ENCODE measurements at places on chromosomes 2 and 18.

- DNase-seq, result no peak
Measured at GRCh38 chr2:10930721-10931516, 19.2 kb downstream of the KCNF1 start.

DNA sequence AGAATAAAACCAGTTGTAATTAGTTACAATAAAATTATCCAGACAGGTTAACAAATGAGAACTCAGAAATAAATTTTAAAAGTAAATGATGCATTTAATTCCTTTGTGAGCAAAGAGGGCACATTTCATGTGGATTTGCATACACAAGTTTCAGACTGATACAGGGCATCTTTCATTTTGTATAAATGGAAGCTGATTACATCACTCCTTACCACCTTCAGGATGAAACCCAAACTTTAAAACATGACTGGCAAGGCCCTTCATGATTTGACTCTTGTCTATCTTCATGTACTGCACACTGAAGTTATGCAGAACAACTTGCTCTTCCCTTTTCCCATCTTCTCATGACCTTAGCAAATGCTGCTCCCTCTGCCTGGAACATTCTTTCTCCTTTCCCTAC, 26.9 kb downstream of the EFEMP1 start:
- DNase-seq, result no peak

GRCh38 chr2:149040451-149040850, 2.0 kb downstream of the LYPD6B start:
- no peak for DNase-seq

GRCh38 chr2:65067806-65068553, 11.8 kb downstream of the CEP68 start:
- no peak for DNase-seq

DNA sequence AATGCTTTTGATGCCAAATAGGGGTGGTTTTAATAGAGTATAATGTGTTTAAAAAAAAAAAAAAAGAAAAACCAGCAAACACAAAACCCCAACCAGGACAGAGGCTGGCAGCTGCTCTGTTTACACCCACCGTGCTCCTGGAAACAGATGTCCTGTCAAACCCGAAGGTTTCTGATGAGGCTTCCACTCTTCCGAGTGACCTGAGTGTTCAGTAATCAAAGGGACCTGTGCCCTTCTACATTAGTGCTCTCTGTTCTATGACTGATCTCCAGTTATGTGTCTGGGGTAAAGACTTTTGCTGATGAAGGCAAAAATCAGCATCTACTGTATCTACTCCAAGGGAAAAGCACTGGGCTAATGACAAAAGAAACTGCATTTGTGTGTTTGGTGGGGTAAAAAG, 3.5 kb upstream of the KLHL29 start:
- no peak for DNase-seq

DNA sequence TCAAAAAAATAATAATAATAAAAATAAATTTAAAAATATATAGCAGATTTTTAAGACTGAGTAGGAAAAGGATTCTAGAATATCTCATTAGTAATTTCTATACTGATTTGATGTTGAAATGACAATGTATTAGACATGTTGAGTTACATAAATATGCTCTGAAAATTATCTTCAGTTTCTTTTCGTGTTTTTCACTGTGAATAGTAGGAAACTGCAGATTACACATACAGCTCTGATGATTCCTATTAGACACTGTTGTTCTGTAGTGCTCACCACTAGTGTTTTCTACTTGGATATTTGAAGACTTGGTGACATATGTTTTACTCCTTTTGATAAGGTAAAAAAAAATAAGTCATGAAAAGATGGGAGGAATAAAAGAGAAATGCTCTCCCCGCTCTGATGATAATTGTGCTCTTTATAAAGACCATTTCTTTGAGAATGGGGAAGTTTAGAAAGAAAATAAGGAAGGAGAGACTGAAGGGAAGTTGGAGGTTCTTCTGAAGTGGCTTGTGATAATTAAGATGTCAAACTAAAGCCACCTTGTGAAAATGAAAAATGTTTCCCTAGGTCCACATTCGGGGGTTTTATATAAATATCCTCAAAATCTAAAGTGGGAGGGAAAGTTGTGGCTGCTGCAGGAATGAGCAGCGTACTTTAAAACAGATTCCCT, 52.9 kb downstream of the SLC9A2 start:
- no peak for DNase-seq

GRCh38 chr2:181738563-181738962, 58.2 kb upstream of the NEUROD1 start:
- no peak for DNase-seq

DNA sequence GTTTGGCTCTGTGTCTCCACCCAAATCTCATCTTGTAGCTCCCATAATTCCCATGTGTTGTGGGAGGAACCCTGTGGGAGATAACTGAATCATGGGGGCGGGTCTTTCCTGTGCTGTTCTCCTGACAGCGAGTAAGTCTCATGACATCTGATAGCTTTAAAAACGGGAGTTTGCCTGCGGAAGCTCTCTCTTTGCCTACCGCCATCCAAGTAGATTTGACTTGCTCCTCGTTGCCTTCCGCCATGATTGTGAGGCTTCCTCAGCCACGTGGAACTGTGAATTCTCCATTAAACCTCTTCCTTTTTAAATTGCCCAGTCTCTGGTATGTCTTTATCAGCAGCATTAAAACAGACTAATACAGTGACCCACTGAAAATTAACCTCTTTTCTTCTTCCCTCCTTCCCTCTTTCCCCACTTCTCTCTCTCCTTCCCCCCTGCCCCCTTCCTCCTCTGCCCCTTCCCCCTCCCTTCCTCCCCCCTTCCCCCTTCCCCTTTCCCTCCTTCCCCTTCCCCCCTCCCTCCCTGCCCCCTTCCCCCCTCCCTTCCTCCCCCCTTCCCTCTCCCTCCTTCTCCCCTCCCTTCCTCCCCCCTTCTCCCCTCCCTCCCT, 818.8 kb downstream of the SLC4A3 start:
- no peak for DNase-seq

- DNase-seq, result peak; percentile 66
Measured at GRCh38 chr2:201233192-201233811, 27.0 kb upstream of the CASP8 start.

DNA sequence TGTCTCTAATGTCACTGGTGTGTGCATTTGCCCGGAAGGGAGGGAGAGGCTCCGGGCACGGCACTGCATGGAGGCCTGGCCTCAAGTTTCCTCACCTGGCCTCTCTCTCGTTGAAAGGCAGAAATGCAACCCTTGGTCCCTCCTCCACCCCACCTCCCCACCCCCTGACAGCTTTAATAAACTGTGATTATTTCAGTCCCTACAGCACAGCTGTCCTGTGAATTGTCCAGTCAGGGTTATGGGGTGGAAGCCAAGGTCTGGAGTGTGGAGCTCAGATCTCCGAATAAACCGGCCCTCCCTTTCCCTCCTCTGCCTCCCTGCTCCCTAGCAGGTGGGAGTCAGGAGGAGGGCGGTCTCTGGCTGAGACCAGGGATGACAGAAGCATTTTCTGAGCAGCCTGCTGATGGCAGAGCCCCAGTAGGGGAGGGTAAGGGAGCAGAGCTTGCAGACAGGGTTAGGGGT, 199.2 kb upstream of the SMAD2 start:
- DNase-seq, result no peak

DNA sequence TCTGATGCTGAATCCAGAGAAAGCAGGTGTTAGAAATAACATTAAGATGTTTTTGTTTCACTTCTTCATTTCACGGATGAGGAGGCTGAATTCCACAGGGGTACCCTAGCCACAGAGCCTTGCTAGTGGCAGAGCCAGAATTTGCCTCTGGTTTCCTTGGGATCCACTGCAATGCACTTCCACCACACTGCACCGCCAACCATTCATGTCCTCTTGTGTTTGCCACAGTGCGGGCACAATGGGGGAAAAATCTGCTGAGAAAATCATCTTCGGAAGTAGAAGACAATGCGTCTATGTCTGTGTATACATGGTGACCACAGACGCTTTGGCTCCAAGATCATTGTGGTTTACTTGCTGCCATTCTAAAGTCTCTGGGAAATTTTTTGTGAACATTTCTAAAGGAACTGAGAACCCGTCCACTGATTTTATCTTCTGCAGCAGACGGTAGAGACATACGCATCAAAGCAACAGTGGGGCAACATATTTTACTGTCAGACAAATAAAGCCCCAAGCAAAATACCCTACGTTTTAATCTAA, 14.9 kb downstream of the ICOS start:
- no peak for DNase-seq

- DNase-seq, result no peak
Measured at GRCh38 chr2:85875350-85876050, 13.3 kb downstream of the ST3GAL5 start.

GRCh38 chr2:6992794-6993228, 75.6 kb downstream of the RNF144A start:
- DNase-seq, result no peak

GRCh38 chr2:20050646-20051531, 539 bp downstream of the LAPTM4A start:
- DNase-seq, result no peak

GRCh38 chr2:223697892-223698645, 95.9 kb upstream of the SCG2 start:
- DNase-seq, result no peak

DNA sequence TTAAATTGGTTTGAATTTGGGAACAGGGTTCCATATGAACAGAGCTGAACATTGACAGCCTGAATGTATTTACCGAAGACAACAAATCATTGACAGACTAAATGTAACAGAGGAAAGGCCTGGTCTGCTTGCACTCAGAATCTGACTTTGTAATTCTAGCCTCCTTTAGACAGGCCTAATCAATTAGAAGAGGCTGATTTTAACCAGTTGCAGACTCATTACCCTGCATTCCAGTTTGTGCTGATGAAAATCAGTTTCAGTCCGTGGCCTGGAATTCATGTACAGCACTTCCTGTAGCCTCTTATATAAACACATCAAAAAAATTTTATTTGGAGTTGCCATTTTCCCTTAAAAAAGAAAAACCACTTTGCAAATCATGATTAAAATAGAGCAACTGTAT, 93.1 kb upstream of the ZFP36L2 start:
- DNase-seq, result no peak

DNA sequence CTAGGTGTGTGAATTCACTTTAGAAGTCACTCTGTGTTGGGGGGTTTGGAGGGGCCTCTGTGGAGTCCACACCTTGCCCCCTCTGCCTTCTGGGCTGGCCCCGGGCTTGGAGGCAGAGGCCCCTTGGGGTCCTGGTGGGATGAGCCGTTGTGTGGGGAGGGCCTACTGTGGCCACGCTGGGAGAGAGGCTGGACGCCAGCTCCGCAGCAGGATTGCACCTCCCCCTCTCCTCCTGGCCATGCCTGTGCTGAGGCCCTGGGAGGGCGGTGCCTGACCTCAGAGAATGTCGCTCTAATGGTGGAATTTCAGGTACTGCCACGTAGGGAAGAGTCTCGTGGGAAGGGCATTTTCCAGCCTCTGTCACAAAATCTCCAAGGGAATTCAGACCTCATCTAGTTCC, 237.0 kb downstream of the ATAD2B start:
- DNase-seq, result no peak

- DNase-seq, result no peak
Measured at GRCh38 chr2:200382874-200383273, 76.4 kb downstream of the SPATS2L start.

DNA sequence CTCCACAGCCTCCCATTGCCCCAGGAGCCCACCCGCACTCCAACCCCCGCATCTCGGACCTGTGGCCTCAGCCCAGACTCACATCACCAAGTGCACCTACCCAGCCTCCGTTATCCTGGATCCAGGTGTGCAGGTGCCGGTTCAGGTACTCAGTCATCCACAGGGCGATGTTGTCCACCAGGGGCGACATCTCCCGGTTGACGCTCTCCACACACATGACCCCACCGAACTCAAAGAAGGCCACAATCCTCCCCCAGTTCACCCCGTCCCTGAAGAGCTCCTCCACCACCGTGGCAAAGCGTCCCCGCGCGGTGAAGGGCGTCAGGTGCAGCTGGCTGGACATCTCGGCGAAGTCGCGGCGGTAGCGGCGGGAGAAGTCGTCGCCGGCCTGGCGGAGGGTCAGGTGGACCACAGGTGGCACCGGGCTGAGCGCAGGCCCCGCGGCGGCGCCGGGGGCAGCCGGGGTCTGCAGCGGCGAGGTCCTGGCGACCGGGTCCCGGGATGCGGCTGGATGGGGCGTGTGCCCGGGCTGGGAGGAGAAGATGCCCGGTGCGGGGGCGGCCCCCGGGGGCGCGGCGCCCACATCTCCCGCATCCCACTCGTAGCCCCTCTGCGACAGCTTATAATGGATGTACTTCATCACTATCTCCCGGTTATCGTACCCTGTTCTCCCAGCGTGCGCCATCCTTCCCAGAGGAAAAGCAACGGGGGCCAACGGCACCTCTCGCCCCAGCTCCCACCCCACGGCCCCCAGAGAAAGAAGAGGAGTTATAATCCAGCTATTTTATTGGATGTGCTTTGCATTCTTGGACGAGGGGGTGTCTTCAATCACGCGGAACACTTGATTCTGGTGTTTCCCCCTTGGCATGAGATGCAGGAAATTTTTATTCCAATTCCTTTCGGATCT, 1.3 kb downstream of the BCL2 start:
- DNase-seq, result peak; percentile 49

DNA sequence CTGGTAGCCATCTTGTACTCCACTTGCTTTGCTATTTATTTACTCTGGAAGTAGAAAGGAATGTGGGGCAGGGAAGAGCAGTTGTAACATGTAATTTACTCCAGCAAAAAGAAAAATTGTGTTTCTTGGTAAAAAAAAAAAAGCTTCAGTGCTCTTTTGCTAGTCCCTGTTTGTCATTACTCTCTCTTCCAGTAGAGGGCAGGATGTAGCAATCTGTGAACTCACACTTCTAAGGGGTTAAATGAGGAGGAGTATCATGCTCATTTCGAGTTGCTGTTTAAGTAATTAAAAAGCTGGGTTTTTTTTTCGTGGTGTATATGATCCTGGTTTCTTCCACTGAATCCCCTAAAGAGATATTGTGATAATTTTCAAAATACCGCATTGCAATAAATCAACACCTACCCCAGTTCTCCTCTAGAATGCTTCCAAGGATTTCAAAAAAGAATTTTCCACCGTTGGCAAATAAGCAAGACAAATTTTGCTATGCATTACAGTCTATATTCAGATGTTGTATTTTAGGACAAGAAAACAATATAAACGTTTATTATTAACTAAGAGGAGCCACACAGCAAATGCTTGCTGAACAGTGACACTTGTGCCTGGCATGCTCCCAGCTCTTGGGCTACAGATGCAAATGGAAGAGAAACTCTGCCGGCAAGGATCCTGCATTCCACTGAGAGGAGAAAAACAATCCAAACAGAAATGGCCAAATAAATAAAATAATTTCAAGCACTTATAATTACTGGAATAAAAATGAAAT, 261.6 kb downstream of the ASXL3 start:
- DNase-seq, result no peak

GRCh38 chr2:162769066-162769465, 69.5 kb downstream of the KCNH7 start:
- no peak for DNase-seq

GRCh38 chr2:187547353-187547979, 6.8 kb downstream of the TFPI start:
- no peak for DNase-seq

DNA sequence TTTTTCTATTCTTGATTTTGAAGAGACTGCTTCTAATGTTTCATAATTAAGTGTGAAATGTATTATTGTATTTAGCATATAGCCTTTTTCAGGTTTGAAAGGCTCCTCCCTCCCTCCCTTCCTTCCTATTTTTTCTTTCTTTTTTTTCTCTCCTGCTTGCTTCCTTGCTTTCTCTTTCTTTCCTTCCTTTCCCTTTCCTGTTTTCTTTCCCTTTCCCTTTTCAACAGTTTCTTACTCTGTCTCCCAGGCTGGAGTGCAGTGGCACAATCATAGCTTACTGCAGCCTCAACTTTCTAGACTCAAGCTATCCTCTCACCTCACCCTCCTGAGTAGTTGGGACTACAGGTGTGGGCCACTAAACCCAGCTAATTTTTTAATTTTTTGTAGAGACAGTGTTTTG, 44.6 kb downstream of the RMDN2 start:
- no peak for DNase-seq

Measured in stimulated activated CD8-positive, alpha-beta memory T cell treated with anti-CD3 and anti-CD28 coated beads, Interleukin-7, amount 100 ng/mL, for 1 hour (primary cell).